ENCODE measurements at places on chromosomes 3 and 15.

DNA sequence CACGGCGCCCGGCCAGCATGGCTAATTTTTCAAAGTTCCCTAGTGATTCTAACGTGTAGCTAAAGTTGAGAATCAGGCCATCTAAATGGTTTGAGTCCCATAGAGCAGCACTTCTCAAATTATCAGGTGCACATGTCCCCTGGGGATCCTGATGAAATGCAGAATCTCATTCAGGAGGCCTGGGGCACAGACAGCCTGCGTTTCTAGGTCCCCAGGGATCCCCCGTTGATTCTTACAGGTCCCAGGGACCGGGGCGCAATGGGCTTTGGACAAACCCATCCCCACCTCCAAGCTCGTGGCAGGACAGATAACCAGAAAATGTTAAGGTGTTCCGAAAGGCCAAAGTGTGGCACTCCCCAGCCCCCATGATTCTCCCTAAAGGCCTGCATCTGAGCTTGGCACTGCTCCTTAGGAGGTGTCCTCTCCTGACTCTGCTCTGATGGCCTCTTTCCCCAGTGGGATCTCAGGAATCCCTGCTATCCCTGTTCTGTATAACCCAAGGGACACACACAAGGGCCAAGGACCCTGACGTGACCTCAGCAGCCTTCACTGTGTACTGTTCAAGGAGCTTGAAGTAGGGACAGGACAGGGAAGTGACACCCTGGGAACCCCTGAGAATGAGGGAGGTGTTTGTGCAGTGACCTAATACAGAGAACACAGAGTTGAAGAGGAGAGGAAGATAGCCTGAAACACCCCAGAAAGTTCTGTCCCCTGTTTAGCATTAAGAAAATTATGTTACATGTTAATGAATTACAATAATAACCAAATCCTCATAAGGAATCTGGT, 8.0 kb downstream of the LRRK1 start:
- DNase-seq = no peak

DNA sequence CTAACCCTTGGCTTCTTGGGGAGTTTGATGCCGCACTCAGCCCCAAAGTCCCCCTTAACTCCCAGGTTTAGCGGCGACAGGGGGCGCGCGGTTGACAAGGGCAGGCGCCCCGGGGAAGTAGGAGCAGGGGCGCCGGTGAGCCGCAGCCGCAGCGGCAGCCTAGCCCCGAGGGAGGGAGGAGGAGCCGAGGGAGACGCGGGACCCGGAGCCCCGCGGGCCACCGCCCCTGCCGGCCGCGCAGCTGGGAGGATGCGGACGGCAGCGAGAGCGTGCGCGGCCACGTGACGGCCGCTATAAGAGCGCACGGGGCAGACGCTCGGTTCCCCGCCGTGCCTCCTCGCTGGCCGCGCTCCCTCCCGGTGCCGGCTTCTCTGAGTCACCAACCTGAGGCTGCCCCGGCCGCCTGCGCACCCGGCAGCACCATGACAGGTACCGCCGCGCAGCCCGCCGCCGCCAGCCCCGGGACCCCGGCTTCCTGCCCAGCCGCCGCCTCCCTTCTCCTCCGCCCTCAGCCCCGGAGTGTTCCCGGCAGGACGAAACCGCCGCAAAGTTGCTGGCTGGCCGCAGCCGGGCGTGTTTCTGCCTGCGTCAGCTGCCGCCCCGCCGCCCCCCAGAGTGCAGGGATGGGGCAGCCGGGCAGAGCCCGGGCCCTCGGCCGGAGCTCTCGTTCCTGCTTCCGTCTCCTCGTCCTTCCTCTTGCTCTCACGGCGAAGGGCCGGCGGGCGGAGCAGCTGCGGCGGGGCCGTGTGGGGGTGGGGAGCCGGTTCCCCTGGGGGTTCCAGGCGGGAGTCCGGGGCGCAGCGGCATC, at the start of gene GYG1:
TSS of gene GYG1 (plus strand) at position 322 of the 808 bp plus-strand sequence. CDS start at position 423, 101 bp downstream.
- peak; percentile 68 for DNase-seq

GRCh38 chr3:128335621-128336296, 130.9 kb downstream of the DNAJB8 start:
- DNase-seq = no peak

DNA sequence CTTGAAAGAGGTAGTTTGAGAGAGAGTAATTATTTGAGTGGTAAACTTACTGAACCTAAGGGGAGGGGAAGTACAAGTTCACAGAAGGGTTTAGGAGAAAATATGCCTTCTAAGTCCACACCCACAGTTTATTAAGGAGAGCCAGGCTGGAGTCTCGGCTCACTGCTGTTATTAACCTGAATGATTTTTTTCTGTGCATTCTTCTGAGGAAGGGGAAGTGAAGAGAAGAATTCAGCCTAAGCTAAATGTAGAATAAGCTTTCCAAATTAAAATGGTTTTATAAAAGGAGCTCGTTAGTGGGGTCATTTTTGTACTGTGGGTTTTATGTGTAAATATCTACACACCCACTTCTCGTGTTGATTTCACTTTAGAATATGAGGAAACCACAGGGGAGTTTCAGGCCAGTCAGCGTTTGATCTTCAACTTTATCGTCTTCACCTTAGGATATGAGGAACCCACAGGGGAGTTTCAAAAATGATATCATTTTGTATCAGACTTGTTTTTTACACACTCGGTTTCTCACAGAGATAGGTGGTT, 1.5 kb downstream of the WHAMM start:
- peak; percentile 13 for DNase-seq

DNA sequence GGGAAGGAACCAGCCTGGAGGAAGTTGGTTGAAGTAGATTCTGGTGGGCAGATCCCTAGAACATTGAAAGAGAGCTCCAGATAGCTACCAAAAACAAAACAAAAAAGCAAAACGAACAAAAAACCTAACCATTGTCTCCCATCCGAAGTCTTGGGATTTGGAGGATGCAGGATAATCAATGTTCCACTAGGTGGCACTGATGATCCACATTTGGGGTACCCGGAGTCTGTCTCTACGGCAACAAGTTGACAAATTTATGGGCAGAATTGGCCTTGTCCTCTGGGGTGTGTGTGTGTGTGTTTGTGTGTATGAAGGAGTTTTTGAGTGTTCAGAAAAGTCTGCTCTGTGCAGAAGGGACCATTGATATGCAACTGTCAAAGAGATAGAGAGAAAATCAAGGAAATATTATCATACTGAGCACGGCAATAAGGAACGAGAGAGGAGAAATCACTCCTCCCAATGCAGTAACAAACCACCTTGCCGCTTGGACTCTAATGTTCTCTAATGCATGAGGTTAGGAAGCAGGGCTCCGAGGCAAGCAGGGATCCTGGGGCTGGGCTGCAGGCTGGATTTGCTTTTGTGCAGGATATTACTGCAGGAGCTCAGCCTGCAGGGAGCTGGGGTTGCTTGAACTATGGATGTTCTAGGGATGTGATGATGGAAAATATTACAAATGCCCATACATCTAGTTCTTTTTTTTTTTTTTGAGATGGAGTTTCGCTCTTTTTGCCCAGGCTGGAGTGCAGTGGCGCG, 59.8 kb upstream of the KLHL25 start:
- DNase-seq = peak; percentile 12

DNA sequence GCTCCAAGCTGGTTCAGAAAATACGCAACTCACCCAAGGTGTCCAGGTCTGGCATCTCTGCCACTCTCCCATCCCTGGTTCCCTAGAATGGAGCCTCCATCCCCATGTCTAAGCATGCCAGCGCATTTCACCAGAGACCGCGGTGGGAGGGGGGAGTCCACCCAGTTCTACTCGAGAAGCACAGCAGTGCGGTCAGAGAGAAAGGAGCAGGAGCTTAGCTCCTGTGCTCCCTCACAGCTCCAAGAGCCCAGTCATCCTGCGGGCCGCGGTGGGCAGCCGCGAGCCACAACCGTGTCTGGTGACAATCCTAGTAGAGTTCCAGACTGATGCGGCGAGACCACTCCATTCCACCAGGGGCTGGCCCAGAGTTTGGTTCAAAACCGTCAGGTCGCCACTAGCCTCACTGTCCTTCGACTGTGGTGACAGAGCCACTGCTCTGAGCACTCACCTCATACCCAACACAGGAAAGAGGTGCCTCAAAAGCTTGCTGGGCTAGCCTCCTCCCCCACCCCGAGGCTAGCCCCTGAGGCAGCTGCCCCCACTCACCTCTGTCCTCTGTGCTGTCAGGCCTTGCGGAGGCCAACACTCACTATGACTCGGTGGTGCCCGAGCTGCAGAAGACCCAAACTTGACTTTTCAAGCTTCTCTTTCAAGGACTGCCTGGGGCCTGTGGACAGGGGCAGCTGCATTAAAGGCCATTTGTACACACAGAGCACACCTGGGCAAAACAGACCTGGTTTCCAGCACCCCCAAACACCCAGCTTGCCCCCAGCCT, 185.4 kb downstream of the XXYLT1 start:
- no peak for DNase-seq

GRCh38 chr15:79004336-79004735, 59.5 kb upstream of the CTSH start:
- DNase-seq = no peak

Data from activated T-cell treated with anti-CD3 and anti-CD28 coated beads for 1 hour (primary cell).